WTC11 (cell line): ENCODE measurements at places on chromosomes 3 and 15.

DNA sequence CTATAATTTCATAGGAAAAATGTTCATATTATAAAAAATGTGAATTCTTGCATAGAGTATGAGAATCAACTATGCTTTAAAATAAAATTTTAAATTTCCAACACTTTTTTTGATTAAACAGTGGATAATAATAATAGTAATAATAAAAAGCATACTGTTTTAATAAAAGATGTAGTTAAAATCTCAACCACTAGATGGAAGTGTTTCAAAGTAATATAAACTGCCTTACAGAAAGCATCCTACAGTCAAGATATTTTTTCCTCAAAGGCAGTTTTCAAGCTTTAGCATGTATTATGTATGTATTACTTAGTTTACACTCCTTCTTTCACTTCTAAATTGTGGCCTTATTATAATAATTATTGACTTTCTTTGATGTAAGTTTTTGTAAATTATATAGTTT, 217.5 kb downstream of the CHL1 start:
- no peak overlapping the region for H3K4me3 ChIP-seq
- H3K36me3 ChIP-seq: peaks cover 52% of the 10 kb centered on the region
- H3K4me1 ChIP-seq: no peaks in the 10 kb centered on the region
- no peaks in the 10 kb centered on the region; the same call in 1 of the 2 replicates for H3K27me3 ChIP-seq

GRCh38 chr3:111069974-111070771, 1.4 kb upstream of the NECTIN3 start:
- peak overlapping the region; percentile 71 for H3K27ac ChIP-seq
- H3K36me3 ChIP-seq: no peaks in the 10 kb centered on the region
- peaks cover 33% of the 10 kb centered on the region for H3K4me1 ChIP-seq

DNA sequence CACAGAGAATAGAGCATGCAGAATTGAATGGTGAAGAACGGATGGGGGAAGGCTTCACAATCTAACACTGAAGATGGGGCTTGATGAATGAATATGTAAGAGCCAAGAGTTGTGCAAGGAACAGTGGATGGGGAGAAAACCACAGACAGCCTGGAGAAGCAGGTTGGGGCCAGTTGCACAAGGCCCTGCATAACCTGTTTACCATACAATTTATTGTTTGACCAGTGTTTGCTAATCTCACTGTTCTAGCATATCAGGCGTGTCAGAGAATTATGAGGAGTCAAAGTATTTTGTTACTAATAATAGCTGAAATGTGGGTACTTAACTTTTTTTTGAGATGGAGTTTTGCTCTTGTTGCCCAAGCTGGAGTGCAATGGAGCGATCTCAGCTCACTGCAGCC, 36.4 kb downstream of the LINS1 start:
- H3K36me3 ChIP-seq: peaks cover 3% of the 10 kb centered on the region; the same call in 1 of the 2 replicates
- no peak overlapping the region for H3K4me3 ChIP-seq
- H3K27me3 ChIP-seq: peaks cover 2% of the 10 kb centered on the region; the same call in 1 of the 2 replicates
- no peaks in the 10 kb centered on the region for H3K4me1 ChIP-seq
- DNase-seq: no peak

- no peak overlapping the region for H3K27ac ChIP-seq
- H3K36me3 ChIP-seq: no peaks in the 10 kb centered on the region
- no peaks in the 10 kb centered on the region for H3K4me1 ChIP-seq
Measured at GRCh38 chr3:24017305-24017704, 72.2 kb downstream of the NR1D2 start.
